ENCODE measurements at places on chromosomes 6 and 20.

GRCh38 chr6:16700916-16701234, 60.4 kb downstream of the ATXN1 start:
- no peak for DNase-seq

- no peak for DNase-seq
These were observed 47.7 kb upstream of the DACT2 start for GRCh38 chr6:168367285-168367751.

- no peak for DNase-seq
These were observed 11.1 kb upstream of the ARFGEF2 start for GRCh38 chr20:48910347-48910781.

- no peak for DNase-seq
These were observed 38.7 kb upstream of the RIPOR2 start for GRCh38 chr6:24974182-24975171.
